Fibroblast of skin of back (primary cell): ENCODE measurements at places on chromosomes 7 and 10.

DNA sequence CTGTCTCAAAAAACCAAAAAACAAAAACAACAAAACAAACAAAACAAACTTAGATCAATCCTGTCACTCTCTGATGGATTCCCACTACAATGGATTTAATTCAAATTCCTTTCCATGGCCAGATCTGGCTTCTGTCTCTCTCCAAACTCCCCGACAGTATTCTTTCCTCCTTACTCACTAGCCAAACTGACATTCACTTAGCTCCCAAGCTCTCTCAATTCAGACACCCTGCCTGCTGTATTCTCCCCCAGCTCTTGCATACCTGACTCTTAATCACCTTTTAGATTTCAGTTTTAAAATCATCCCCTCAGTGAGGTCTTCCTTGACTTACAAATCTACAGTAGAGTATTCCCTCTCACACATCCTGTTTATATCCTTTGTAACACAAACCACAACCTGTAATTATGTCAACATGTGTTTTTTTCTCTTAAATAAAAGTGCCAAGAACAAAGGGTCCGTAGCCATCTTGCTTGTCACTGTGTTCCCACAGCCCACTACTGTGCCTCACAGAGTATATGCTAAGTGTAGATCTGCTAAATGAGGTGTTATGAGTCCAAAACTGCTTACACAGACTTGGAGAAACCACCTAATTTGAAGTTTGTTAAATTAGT, 14.4 kb downstream of the HERPUD2 start:
- DNase-seq: no peak

- DNase-seq: no peak
These were observed 183.2 kb upstream of the POT1 start for GRCh38 chr7:125112850-125113249.

DNA sequence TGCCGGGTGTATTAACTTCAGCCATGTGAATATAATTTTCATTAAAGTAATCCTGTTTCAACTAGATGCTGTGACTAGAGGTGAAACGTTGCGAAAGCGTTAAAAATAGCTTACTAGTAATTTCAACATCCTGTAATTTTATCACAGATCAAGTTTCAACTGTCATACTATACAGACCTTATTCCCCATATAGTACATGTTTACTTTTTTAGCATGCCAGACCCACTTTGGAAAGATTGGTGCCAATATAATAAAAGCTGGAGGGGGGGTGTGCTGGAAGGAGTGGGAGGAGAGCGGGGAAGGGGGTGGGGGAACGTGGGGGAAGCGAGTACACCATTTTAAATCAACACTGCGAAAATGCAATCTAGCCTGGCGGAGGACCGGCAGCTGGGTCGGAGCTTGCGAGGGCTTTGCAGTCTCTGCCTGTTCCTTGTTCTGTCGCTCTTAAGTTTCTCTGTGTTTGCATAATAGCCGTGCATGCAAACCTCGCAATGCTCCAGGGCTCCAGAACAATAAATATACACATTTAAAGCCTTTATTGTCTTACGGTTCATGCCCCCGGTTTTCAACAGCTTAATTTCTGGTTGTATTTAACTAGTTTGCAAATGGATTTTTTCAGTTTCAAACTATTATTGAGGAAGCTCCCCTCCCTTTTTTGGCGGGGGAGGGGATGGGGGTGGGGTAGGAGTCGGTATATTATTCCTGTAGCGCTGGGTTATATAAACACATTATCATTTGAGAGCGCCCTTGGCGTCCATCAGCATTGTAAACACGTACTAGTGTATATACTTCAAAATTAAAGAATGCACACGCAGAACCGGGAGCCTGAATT, 1.3 kb upstream of the ARID5B start:
- DNase-seq: peak; percentile 58

- no peak for DNase-seq
These were observed 143.6 kb downstream of the GPR85 start for GRCh38 chr7:112942981-112943380.
